ENCODE measurements at places on chromosomes 4 and X. TPM values are rescaled to one million over a fixed set of nuclear protein-coding genes. Genes with fewer than 3 reads are reported as not detected.

DNA sequence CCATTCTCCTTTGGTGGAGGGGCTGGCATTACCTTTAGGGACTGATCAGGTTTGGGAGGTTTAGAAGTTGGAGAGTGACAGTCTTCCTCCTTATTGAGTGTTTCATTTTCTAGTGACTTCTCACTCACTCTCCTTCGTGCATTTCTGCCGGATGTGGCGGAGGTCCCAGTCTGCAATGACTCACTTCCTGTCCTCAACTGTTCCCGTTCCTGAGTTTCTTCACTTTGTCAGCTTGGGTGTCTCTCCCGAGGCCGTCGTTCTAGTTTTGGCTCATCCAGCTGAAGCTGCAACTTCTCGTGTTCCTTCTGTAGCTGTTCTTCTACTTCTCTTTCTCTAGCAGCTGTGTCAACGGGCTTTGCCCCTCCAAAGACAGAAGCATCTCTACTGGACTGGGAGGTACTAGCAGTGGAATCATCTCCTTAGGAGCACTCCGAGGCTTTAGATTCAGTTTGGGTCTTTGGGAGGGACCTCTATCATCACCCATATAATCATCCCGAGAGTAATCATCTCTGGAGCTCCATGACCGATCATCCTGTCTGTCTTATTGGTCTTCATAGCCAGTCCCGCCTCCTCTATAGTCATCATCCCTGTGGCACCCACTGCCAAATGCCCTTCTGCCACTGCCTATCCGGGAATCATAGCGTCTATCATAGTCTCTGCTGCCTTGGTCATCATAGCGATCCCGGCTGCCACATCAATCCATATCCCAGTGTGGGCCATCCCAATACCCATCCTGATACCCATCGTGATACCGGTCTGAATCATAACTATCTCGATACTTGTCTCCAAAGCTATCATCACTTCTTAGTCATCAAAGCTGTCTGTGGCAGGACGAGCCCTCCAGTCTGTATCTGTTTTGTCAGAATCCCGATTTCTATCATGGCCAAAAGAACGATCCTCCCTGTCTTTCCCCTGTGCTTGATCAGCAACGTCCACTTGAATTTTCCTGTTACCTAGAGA is 35.3 kb upstream of the VSIG4 start:
- H3K4me1 ChIP-seq, result peaks cover 25% of the 10 kb centered on the region
- no peaks in the 10 kb centered on the region for H3K27me3 ChIP-seq
- H3K4me3 ChIP-seq, result peak overlapping the region; percentile 60
- peak; percentile 42 for DNase-seq

DNA sequence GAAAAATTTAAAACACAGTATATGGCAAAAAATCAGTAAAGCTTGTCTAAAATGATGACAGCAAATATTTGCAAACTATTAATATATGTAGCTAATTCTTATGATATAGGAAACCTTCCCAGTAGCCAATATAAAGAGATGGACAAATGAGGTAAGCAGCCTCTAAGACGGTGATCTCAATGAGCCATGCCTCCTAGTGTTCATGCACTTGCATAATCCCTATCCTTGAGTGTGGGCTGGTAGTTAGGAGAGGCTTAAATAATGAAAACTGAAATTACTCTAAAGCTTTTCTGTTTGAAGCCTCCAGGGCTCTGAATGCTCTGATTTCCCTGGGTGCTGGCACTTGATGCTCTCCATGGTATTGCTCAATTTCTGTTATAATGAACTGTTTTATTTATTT is 24.6 kb upstream of the ARMCX4 start:
- H3K4me1 ChIP-seq, result no peaks in the 10 kb centered on the region
- H3K36me3 ChIP-seq, result no peaks in the 10 kb centered on the region
- no peak overlapping the region for H3K27ac ChIP-seq
- DNase-seq, result no peak

- no peak overlapping the region for H3K4me3 ChIP-seq
- no peak for DNase-seq
- H3K27ac ChIP-seq, result no peak overlapping the region
- no peaks in the 10 kb centered on the region for H3K27me3 ChIP-seq
- H3K36me3 ChIP-seq, result peaks cover 64% of the 10 kb centered on the region
Measured at GRCh38 chr4:26893491-26893890, 32.9 kb downstream of the STIM2 start.

- DNase-seq, result peak; percentile 72
- peaks cover 86% of the 10 kb centered on the region for H3K4me1 ChIP-seq
- H3K27ac ChIP-seq, result peak overlapping the region; percentile 98
- H3K4me3 ChIP-seq, result peak overlapping the region; percentile 78
Measured at GRCh38 chrX:13085526-13085925, 41.1 kb upstream of the FAM9C start.

DNA sequence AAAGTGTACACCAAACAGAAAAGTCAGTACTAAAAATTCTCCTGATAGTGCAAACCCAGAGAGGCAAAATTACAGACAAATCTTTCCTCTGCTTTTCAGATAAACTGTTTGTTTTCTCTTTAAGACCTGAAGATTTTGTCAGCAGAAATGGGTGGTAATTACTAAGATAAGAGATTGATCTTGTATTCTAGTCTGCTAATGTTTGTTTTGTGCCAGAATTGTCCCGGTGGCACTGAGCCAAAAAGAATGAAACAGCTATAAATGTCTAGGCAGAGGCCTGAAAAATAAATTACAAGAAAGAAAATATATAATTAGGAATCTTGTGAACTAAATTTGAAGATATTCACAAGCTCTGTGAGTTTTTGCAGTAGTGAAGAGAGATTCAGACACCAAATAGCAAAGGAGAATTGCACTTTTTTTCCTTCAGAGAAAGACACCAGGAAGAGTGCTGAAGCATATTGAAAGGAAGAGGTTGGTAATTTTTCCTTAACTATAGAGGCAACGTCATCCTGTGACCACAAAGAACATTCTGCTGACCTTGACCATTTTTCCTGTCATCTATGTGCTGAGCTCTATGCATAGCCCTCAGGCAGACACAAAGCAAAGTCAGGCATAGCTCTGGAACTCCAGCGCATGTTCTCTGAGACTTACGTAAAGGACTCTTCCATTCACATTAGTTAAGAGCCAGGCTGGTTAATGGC is 314.5 kb upstream of the RASGEF1B start:
- DNase-seq, result no peak
- no peaks in the 10 kb centered on the region for H3K36me3 ChIP-seq
- H3K27me3 ChIP-seq, result no peaks in the 10 kb centered on the region
- H3K27ac ChIP-seq, result no peak overlapping the region
- H3K4me3 ChIP-seq, result no peak overlapping the region
- H3K4me1 ChIP-seq, result peaks cover 7% of the 10 kb centered on the region

DNA sequence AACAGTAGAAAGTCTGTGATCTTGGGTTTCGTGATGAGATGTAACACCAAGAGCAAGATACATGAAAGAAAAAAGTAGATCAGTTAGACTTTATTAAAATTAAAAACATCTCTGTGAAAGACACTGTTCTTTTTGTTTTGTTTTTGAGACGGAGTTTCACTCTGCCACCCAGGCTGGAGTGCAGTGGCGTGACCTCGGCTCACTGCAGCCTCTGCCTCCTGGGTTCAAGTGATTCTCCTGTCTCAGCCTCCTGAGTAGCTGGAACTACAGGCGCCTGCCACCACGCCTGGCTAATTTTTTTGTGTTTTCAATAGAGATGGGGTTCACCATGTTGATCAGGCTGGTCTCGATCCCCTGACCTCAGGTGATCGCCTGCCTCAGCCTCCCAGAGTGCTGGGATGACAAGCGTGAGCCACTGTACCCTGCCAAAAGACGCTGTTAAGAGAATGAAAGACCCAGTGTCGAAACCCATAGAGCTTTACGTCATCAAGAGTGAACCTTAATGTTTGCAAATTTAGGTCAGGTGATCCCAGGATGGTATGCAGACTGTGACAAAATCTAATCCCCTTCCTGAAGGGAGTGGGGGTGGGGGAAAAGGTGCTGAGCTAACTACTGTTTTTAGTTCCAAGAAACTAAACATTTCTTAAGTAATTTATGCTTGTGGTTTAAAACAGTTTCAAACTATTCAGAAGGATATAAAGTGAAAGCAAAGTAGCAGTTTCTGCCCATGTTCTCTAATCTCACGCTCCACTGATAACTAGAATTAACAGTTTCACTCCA is 8.0 kb downstream of the OFD1 start:
- peaks cover 27% of the 10 kb centered on the region for H3K36me3 ChIP-seq
- H3K4me3 ChIP-seq, result peak overlapping the region; percentile 64
- H3K27ac ChIP-seq, result peak overlapping the region; percentile 90
- peaks cover 30% of the 10 kb centered on the region for H3K4me1 ChIP-seq
- H3K27me3 ChIP-seq, result no peaks in the 10 kb centered on the region
- peak; percentile 32 for DNase-seq

Gene TBC1D19
- 5.2 TPM for total RNA-seq

Gene IL2RG
- total RNA-seq, result 447 TPM

Gene MTTP
- total RNA-seq, result not detected
